ENCODE measurements at places on chromosomes 13 and 19. TPM values are rescaled to one million over a fixed set of nuclear protein-coding genes. Genes with fewer than 3 reads are reported as not detected.

Gene VRK3
- 36.3 TPM for total RNA-seq

Gene C19orf18
- total RNA-seq, result not detected

Gene IQCN
- 2.5 TPM for total RNA-seq

Gene NKPD1
- total RNA-seq, result 0.63 TPM

Gene PEAK3
- total RNA-seq, result not detected

Gene ZSCAN1
- 0.94 TPM for total RNA-seq

Gene ZNF578
- total RNA-seq, result 36.6 TPM

Gene METTL21C
- total RNA-seq, result not detected

Gene NLRP12
- total RNA-seq, result not detected

Gene ONECUT3
- total RNA-seq, result not detected

Gene SYCN
- not detected for total RNA-seq

Gene ERICH6B
- not detected for total RNA-seq

Gene LILRB2
- total RNA-seq, result not detected

Gene RPS15
- 535 TPM for total RNA-seq

Gene ACER1
- total RNA-seq, result not detected

Gene ODAD3
- total RNA-seq, result 0.63 TPM

Gene IGFL1
- not detected for total RNA-seq

Gene FUZ
- 20.0 TPM for total RNA-seq

Gene ZNF577
- 78.3 TPM for total RNA-seq

Gene CYP4F3
- total RNA-seq, result under 0.01 TPM

Gene KLK6
- not detected for total RNA-seq

Gene ELSPBP1
- total RNA-seq, result not detected

Gene FARP1
- 200 TPM for total RNA-seq

Gene MEDAG
- total RNA-seq, result 0.31 TPM

Gene TSEN34
- total RNA-seq, result 26.0 TPM

Gene ZNF569
- total RNA-seq, result 35.4 TPM

Gene ZNF723
- not detected for total RNA-seq

Gene ZNF730
- 26.0 TPM for total RNA-seq

Gene CEACAM3
- total RNA-seq, result not detected

Gene VSTM2B
- total RNA-seq, result 18.8 TPM

Gene RLN3
- not detected for total RNA-seq

Gene CNFN
- total RNA-seq, result not detected

Gene SIGLEC12
- total RNA-seq, result not detected

Gene SHC2
- total RNA-seq, result 18.2 TPM

Gene ZNF418
- 65.7 TPM for total RNA-seq

Gene THSD1
- 11.9 TPM for total RNA-seq

Gene SLC17A7
- total RNA-seq, result 36.6 TPM

Gene KLHL1
- 60.7 TPM for total RNA-seq

Gene ZSCAN18
- total RNA-seq, result 117 TPM

Gene KLK5
- total RNA-seq, result not detected

Gene POLR1D
- total RNA-seq, result 54.5 TPM

Gene TBXA2R
- 0.63 TPM for total RNA-seq

Gene PPP1R15A
- 31.6 TPM for total RNA-seq

Gene BLVRB
- 11.3 TPM for total RNA-seq

All from parietal lobe (tissue), 2 donors.